ENCODE measurements at places on chromosomes 3 and 15.

DNA sequence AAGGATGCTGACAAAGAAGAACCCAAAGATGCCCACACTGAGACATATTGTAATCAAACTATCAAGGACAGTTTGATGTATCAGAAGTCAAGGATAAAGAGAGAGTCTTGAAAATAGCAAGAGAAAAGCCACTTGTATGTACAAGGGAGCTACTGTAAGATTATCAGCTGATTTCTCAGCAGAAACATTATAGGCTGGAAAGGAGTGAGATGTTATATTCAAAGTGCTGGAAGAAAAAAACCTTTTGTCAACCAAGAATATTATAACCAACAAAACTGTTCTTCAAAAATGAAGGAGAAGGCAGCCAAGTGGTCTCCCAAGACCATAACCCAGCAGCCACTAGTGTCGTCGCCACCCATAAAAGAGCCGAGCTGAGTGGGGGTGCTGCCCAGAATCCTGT is 93.2 kb downstream of the KLF13 start:
- DNase-seq, result no peak

DNA sequence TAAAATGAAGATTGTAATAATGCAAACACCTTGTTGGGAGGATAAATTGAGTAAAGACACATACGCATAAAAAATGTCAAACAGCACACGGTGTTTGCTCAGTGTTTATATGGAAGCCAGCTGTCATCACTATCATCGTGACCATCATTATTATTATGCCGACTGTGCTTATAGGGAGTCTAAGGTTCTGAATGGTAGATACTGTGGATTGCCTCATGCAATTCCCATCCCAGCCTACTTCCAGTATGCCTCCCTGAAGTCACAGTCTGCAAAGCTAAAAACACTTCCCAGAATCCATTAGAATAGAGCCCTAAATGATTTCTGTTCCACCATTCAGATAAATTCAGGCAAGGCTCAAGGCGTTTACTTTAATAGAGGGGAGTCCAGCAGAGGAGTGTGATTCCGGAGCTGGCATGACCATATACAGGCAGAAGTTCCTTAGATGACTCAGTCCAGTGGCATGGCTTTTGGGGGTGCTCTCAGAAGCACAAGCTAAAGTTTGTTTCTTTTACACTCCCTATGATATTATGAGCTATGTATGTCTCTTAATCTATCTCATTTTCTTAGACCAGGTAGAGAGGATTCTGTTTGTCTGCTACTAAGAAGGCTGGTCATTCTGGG is 148.7 kb downstream of the MEX3B start:
- DNase-seq, result no peak

- DNase-seq, result no peak
Measured at GRCh38 chr15:75172284-75172820, 29.3 kb upstream of the C15orf39 start.

- no peak for DNase-seq
Measured at GRCh38 chr15:88838667-88839066, 35.4 kb downstream of the ACAN start.

- no peak for DNase-seq
Measured at GRCh38 chr3:187519428-187519890, 150.7 kb downstream of the SST start.

GRCh38 chr3:31133541-31133940 is 239.1 kb upstream of the GADL1 start:
- no peak for DNase-seq

GRCh38 chr15:94576889-94577533 is 345.6 kb downstream of the MCTP2 start:
- DNase-seq, result no peak

DNA sequence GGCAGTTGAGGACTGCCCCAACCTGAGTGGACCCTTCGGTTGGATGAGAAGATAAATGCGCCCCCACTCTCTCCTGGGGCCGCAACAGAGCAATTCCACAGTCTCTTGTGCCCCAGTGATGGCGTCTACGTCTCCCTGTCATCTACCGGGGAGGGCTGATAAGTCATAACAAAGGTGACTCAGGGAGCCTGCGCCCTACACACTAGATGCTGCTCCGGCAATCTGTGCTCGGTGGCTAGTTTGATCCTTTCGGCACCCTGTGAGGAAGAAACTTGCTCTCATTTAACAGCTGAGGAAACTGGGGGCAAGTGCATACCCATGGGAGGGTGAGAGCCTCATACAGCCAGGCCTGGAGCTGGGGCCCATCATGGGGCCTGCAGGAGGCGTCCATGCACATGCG is 14.1 kb upstream of the SEMA3F start:
- no peak for DNase-seq

DNA sequence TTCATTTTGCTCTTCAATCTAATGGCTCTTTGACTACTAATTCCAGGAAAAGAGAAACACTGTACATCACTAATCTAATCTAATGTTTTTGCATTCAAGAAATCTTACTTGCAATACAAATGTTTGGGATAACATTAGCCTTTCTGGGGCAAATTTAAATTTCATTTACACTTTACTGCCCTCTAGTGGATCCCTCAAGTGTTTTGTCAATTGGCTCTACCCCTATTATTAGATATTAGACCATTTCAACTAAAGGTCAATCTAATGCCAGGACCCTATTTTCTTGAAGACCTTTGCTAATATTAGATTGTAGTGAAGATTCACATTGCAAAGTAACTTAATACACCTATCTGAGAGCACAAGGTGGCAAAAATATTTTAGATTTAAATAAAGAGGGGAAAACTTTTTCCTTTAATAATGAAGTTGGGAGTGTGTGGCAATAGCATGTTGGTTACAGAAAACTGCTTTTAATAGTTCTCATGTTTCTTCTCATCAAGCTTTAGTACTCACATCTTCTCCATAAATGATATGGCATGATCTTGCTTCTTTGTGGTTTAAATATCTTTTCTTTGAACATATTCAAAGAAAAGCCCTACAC is 5.0 kb downstream of the C2CD4A start:
- no peak for DNase-seq

GRCh38 chr3:13812034-13812471 is 67.8 kb downstream of the WNT7A start:
- DNase-seq, result no peak

DNA sequence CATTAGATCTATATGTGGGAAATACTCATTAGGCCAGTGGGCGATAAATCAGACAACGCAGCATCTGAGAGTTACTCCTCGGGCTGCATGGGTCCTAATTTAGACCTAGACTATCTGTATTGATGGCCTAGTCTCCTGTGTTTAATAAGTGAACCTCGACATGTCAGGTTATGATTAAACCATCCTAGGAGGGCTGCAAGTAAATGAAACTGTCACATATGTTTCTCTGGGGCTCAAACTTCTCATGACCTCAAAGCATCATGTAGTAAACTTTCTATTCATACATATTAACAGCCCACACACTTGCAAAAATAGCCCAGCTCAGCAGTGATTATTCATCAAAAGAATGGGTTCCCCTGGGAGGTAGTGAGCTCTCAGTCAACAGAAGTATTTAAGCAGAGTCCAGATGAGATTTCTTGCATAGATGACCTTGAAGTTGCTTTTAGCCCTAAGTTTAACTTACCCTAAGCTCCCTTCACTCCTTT is 51.6 kb downstream of the RAB11A start:
- DNase-seq, result no peak

DNA sequence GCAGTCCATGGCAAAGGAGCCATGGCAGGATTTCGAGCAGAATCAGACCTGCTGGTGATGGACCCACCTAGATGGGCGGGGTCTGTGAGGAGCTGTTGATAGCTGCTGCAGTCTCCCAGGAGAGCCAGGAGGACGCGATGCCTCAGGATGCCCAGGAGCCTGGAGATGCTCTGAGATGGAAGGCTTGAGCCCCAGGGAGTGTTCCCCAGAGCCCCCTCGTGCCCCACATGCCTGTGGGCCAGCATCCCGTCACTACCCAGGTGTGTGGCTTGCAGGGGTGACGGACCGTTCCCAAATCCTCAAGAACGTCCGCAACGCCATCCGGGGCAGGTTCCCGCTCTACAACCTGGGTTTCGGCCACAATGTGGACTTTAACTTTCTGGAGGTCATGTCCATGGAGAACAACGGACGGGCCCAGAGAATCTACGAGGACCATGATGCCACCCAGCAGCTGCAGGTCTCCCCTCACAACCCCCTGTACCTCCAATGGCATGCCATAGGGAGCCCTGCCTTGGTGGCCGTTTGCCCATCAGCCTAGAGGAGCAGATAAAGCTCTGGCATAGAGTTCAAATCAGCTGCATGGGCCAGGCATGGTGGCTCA is 6.7 kb downstream of the ITIH1 start:
- no peak for DNase-seq

DNA sequence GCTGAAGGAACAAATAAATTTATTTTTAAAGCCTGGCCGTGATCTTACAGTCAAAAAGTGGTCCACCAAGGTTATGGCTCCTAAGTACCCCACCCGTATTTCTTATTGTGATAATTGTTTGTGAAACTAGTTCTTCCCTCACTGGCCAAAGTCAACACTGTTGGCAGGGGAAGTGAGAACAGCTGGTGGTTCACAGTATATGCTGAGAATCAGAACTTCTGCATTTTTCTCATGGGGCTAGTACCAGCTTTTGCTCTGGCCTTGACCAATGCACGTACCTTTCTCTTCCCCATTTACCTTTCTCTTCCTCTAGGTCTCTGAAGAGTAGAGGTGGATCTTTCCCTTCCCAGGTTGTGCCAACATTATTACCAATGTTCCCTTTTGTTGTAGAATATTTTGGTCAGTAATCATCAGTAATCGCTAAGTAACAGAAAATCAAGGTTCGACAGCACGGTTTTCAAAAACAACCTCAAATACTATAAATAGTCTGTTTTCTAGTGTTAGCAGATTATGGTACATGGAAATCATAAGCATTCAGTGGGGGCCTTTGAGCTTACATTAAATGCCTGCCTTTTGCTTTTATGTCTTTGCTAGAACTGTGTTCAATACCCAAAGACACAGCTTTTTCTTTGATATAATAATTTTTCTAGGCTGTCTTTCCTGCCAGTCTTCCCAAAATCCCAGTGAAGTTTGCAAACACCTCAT is 268.0 kb downstream of the LPP start:
- no peak for DNase-seq

GRCh38 chr3:12117473-12117872 is 41.2 kb downstream of the TIMP4 start:
- DNase-seq, result no peak

- DNase-seq, result no peak
Measured at GRCh38 chr3:46881596-46882376, 4.3 kb downstream of the PTH1R start.

DNA sequence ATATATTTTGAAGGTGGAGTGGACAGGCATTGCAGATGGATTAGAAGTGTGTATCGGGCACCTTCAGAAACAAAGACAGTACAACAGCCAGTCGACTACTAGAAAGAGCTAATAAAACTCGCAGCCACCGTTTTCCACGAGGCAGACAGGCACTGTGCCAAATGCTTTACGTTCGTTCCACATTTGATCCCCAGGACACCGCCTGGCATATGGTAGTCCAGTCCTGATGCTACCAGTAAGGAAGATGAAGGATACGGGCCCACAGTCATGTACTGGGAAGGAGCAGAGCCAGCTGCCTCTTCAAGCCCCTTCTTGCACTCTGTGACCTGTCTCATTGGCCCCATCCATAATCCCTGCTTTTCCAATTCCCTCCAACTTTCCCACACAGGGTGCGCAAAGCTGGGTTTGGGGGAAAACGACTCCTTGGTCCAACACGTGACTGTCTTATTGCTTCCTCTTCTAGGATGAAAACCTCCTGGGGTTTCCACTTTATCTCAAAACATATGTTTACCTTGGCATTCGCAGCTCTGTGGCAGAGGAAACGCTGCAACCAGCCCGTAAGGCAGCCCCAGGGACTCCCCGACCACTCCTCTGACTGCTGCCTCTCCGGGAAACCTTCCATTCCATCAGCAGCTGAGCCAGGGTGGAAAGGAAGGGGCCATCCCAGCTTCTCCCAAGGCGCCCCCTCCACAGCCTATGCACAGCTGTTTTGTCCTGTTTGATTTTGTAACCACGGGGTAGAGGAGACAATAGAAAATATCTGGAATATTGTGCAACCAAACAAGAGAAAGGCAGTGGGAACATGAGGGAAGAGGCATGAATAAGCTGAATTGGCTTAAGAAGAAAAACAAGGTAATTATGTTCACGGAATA is 107.4 kb downstream of the ADAMTS17 start:
- DNase-seq, result no peak

DNA sequence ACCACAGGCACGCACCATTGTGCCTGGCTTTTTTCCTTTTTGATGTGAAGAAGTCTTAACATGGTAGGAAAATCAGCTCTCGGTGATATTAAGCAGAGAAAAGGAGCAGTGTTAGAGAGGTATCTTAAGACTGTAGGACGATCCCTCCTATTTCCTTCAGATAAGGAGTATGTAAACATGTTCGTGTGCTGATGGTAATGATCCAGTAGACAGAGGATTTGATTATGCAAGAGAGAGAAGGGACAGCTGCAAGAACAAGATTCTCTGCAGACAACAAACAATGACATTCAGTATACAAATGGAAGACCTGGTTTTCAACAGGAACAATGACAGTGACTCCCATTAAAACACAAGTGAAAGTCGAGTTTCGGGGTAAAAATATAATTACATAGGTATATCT is 95.1 kb upstream of the MELTF start:
- no peak for DNase-seq

GRCh38 chr15:49044002-49044401 is 2.2 kb downstream of the SECISBP2L start:
- DNase-seq, result no peak

- DNase-seq, result no peak
Measured at GRCh38 chr3:58586776-58587192, 9.6 kb upstream of the FAM107A start.

GRCh38 chr3:46986055-46986730 is 6.7 kb downstream of the NBEAL2 start:
- DNase-seq, result no peak

GRCh38 chr3:136209921-136210320 is 13.8 kb upstream of the MSL2 start:
- DNase-seq, result no peak

DNA sequence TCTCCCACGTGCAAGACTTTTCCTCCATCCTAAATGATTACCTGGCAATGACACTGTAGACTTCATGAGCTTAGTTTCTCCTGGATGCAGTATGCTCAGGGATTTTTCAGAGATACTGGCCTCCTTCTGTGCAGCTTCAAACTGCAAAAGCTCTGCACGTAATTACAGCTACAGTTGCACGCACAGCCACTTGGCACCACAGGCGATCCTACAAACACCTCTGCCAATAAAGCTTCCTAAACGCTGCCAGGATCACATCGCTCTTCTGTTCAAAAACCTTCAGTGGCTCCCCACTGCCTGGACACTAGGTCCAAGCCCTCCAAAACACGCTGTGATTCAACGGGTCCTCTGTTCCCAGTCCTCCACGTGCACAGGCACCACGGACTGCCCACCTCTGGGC is 49.5 kb downstream of the NUP210 start:
- DNase-seq, result no peak

DNA sequence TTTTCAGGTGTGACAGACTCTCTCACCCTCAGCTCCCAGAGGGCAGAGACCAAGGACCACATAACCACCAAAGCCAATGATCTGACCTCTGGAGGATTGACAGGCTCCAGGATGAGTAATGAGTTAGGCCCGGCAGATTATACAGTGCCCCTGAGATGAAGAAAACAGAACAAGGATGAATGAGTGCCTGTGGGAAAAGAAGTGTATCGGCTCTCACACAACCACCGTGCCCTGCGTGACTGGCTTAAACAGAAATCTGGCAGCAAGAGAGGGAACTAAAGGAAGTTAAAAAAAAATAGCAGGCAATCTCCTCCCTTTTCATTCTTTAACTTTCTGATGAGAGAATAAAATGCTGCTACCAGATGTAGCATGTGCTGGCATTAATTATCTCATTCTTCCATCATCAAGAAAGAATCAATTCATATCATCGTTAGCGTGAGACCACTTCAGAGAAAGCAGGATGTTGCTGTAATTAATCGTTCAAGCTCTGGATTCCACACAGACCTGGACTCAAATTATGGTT is 227.5 kb upstream of the COL8A1 start:
- DNase-seq, result no peak
